M059J (cell line): ENCODE measurements at places on chromosomes 5 and 9. TPM values are rescaled to one million over a fixed set of nuclear protein-coding genes. Genes with fewer than 3 reads are reported as not detected.

Gene LCN12
- 1.2 TPM in 1 of 2 replicates, not detected in the other for total RNA-seq

Gene STK32A
- total RNA-seq: 0.07 and 0.22 TPM in 2 replicates

Gene SH3PXD2B
- 8.5 and 15.7 TPM in 2 replicates for total RNA-seq

Gene HRCT1
- 1.6 and 3.1 TPM in 2 replicates for total RNA-seq

Gene SPOCK1
- total RNA-seq: 25.5 and 29.1 TPM in 2 replicates

Gene PCDHA11
- 0.07 and 0.27 TPM in 2 replicates for total RNA-seq

Gene SLC44A1
- total RNA-seq: 46.1 and 55.4 TPM in 2 replicates

Gene HTR1A
- not detected in 2 replicates for total RNA-seq

Gene KCNMB1
- total RNA-seq: 0.12 and 0.15 TPM in 2 replicates

Gene PCDHGB6
- total RNA-seq: 0.02 TPM in 1 of 2 replicates, not detected in the other

Gene F2RL2
- total RNA-seq: 4.9 and 5.2 TPM in 2 replicates

Gene SPINK4
- not detected in 2 replicates for total RNA-seq

Gene MPDZ
- total RNA-seq: 9.5 and 17.2 TPM in 2 replicates

Gene PRRX2
- total RNA-seq: 0.17 and 0.20 TPM in 2 replicates

Gene OTP
- total RNA-seq: not detected in 2 replicates

Gene DIPK1B
- 1.5 and 1.6 TPM in 2 replicates for total RNA-seq

Gene RNF180
- not detected in 2 replicates for total RNA-seq

Gene MLANA
- not detected in 2 replicates for total RNA-seq

Gene POC5
- 57.7 and 58.9 TPM in 2 replicates for total RNA-seq

Gene DDX4
- not detected in 2 replicates for total RNA-seq

Gene NAIP
- total RNA-seq: 0.34 and 0.84 TPM in 2 replicates

Gene SPAG8
- 0.86 and 2.3 TPM in 2 replicates for total RNA-seq

Gene KCNIP1
- total RNA-seq: 0.10 and 0.27 TPM in 2 replicates

Gene CNTFR
- 0.05 and 0.07 TPM in 2 replicates for total RNA-seq

Gene QSOX2
- 7.1 and 20.1 TPM in 2 replicates for total RNA-seq

Gene LCN10
- not detected in 2 replicates for total RNA-seq

Gene HMMR
- total RNA-seq: 57.0 and 74.7 TPM in 2 replicates

Gene TNIP1
- 85.3 and 116 TPM in 2 replicates for total RNA-seq

Gene SLC35A4
- 29.4 and 33.5 TPM in 2 replicates for total RNA-seq

Gene CTXN3
- total RNA-seq: not detected in 2 replicates

Gene PCDHB7
- total RNA-seq: 1.7 and 2.1 TPM in 2 replicates

Gene ATP6V0E1
- total RNA-seq: 348 and 365 TPM in 2 replicates

Gene FAM78A
- 0.49 and 0.71 TPM in 2 replicates for total RNA-seq

Gene MARCOL
- total RNA-seq: not detected in 2 replicates

Gene SKIC3
- total RNA-seq: 36.8 and 44.8 TPM in 2 replicates

Gene CCL21
- not detected in 2 replicates for total RNA-seq
